ENCODE measurements at places on chromosomes 11 and 22.
A peak's percentile ranks its signal among the peaks of the same experiment; 100 is the strongest.

DNA sequence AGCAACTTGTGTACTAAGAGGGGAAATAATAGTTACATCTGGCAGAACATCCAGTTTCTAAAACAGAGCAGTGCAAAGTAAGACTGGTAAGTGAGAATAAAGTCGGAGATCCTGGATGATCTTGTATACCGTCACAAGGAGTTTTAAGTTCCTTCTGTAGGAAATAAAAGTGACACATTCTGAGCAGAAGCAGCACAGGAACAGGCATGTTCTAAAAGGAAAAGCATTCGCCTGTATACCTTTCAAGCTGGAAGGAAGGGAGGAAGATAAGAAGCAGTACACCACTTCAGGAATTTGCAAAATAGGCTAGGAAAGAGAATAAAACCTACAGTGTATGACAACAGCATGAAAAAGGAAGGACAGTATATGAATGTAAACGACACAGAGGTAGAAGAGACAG, 106.2 kb upstream of the TP53AIP1 start:
- H3K4me1 ChIP-seq = no peaks in the 10 kb centered on the region
- no peak for DNase-seq
- H3K27ac ChIP-seq = no peak overlapping the region
- no peaks in the 10 kb centered on the region for H3K36me3 ChIP-seq
- peaks cover 26% of the 10 kb centered on the region for H3K27me3 ChIP-seq
- H3K4me3 ChIP-seq = no peak overlapping the region

- H3K27me3 ChIP-seq = peaks cover 51% of the 10 kb centered on the region
- H3K27ac ChIP-seq = no peak overlapping the region
- no peak overlapping the region for H3K4me3 ChIP-seq
- DNase-seq = no peak
These were observed 257.1 kb downstream of the BUD13 start for GRCh38 chr11:116515664-116516184.

- DNase-seq = no peak
- no peaks in the 10 kb centered on the region for H3K36me3 ChIP-seq
- H3K4me3 ChIP-seq = no peak overlapping the region
- no peaks in the 10 kb centered on the region for H3K27me3 ChIP-seq
- H3K27ac ChIP-seq = no peak overlapping the region
- H3K4me1 ChIP-seq = no peaks in the 10 kb centered on the region
These were observed 7.3 kb upstream of the AMBRA1 start for GRCh38 chr11:46601129-46601528.

- H3K27me3 ChIP-seq = no peaks in the 10 kb centered on the region
- peaks cover 42% of the 10 kb centered on the region for H3K36me3 ChIP-seq
- H3K27ac ChIP-seq = peak overlapping the region; percentile 90
- DNase-seq = no peak
- H3K4me1 ChIP-seq = peaks cover 44% of the 10 kb centered on the region
These were observed 109.9 kb downstream of the MICAL2 start for GRCh38 chr11:12220305-12220704.

- peak within 1 kb of the TSS; percentile 19 for H3K4me3 ChIP-seq
- no peak for DNase-seq
- H3K27me3 ChIP-seq = peaks cover 48% of the 10 kb centered on the region
- H3K4me1 ChIP-seq = peaks cover 16% of the 10 kb centered on the region
- H3K36me3 ChIP-seq = peaks cover 4% of the 10 kb centered on the region
These were observed at the start of gene C1QTNF5 for GRCh38 chr11:119340335-119341221. Gene C1QTNF5, minus strand, starts transcription at chr11:119340883. Its CDS starts 486 bp downstream, at chr11:119340397.

DNA sequence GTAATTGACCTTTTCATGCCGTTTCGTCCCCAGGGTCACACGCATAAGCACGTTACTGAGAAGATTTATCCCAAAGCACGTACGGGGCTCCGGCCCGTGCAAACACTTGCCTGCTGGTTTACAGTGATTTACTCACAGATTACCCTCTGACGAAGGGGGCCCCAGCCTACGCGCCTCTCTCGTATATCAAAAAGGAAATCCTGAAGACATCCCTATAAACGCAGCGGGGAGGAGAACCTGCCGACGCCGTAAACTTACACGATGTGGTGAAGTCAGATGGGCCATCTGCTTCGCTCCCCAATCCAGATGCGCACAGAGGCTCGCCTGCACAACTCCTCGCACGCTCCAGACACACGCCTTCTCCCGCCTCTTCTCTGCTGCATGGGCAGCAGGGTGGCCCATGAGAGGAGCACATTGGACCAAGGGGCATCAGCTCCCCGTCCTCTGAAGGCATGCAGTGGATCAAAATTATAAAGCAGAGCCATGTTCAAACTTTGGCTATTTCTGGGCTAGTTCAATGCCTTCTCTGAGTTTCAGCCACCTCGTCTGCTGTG, 123.6 kb downstream of the MN1 start:
- H3K4me3 ChIP-seq = no peak overlapping the region
- no peak overlapping the region for H3K27ac ChIP-seq
- DNase-seq = no peak
- no peaks in the 10 kb centered on the region for H3K4me1 ChIP-seq
- peaks cover 3% of the 10 kb centered on the region for H3K36me3 ChIP-seq
- peaks cover 56% of the 10 kb centered on the region for H3K27me3 ChIP-seq

DNA sequence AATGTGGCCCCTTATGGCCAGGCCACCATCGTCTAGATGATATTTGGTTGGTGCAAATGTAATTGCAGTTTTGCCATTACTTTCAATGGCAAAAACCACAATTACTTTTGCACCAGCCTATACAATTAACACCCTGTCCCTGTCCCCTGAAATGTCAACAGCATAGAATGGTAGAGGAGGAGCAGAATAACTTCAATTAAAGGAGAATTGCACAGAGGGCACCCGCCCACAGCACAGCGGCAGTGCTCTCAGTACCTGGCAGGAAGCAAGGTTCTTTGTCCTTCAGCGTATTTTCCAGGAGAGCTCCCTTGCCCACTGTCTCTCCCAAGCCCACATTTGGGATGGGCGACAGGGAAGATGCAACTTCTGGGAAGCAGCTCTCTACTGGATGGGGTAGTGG, 115.3 kb downstream of the TRIM29 start:
- no peaks in the 10 kb centered on the region for H3K4me1 ChIP-seq
- DNase-seq = no peak
- no peaks in the 10 kb centered on the region for H3K36me3 ChIP-seq
- H3K27me3 ChIP-seq = peaks cover 26% of the 10 kb centered on the region
- no peak overlapping the region for H3K4me3 ChIP-seq
- H3K27ac ChIP-seq = no peak overlapping the region

DNA sequence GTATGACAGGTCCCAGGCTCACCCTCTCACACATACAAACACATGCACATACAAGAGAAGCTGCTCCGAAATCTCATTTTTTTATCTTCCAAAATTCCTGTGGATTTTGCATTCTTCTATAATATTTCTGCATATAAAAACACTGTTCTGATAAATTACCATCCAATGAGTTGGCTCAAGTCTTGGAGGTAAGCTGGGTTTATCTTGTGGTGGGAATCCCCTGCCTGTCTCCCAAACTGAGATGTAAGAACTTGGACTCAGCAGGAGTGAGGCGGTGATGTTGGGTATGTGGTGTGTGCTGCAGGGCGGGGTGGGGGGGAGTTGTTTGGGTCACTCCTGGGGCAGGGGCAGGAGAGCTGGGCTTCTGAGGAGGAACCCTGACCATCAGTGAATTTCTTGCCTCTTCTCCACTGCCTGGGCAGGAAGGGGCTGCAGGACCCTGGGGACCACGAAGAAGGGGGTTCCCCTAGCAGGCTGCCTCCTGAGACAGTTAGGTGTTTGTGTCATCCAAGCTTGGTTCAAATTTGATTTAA, 6.8 kb upstream of the P2RY6 start:
- no peak overlapping the region for H3K4me3 ChIP-seq
- no peaks in the 10 kb centered on the region for H3K4me1 ChIP-seq
- H3K27me3 ChIP-seq = peaks cover 31% of the 10 kb centered on the region
- no peaks in the 10 kb centered on the region for H3K36me3 ChIP-seq

DNA sequence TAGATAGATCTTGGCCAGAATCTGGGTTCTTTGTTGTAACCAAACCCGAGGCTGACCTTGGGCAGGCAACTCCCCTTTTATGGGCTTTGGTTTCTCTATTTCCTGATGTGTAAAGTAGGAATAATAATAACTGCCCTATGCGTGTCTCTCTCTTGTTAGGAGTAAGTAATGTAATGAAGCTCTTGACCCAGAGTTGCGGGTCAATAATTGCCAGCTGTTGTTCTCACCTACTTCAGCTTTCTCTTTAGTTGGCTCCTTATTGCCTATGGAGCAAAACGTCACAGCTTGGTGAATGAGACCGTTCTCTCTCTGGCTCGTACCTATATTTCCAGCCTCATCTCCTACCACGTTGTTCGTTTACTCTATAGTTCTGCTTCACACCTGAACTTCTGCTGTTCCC, 56.6 kb upstream of the KIRREL3 start:
- H3K36me3 ChIP-seq = peaks cover 3% of the 10 kb centered on the region
- DNase-seq = no peak
- H3K4me3 ChIP-seq = no peak overlapping the region
- no peaks in the 10 kb centered on the region for H3K4me1 ChIP-seq
- no peak overlapping the region for H3K27ac ChIP-seq
- H3K27me3 ChIP-seq = no peaks in the 10 kb centered on the region

- H3K4me3 ChIP-seq = no peak overlapping the region
- H3K27ac ChIP-seq = no peak overlapping the region
- DNase-seq = no peak
- H3K27me3 ChIP-seq = no peaks in the 10 kb centered on the region
- peaks cover 34% of the 10 kb centered on the region for H3K36me3 ChIP-seq
These were observed 44.5 kb downstream of the TRAF6 start for GRCh38 chr11:36465449-36466163.

- H3K4me1 ChIP-seq = peaks cover 6% of the 10 kb centered on the region
- H3K27me3 ChIP-seq = no peaks in the 10 kb centered on the region
- H3K27ac ChIP-seq = no peak overlapping the region
- H3K4me3 ChIP-seq = no peak overlapping the region
- no peaks in the 10 kb centered on the region for H3K36me3 ChIP-seq
These were observed 26.8 kb downstream of the WBP2NL start for GRCh38 chr22:42025421-42025820.

- H3K4me1 ChIP-seq = peaks cover 8% of the 10 kb centered on the region
- no peak for DNase-seq
- no peak overlapping the region for H3K4me3 ChIP-seq
- peaks cover 33% of the 10 kb centered on the region for H3K27me3 ChIP-seq
These were observed 2.3 kb upstream of the ACR start for GRCh38 chr22:50735739-50736030.

- peak overlapping the region; percentile 70 for H3K4me3 ChIP-seq
- DNase-seq = peak; percentile 53
- no peaks in the 10 kb centered on the region for H3K27me3 ChIP-seq
- peak overlapping the region; percentile 94 for H3K27ac ChIP-seq
- peaks cover 66% of the 10 kb centered on the region for H3K4me1 ChIP-seq
- H3K36me3 ChIP-seq = peaks cover 39% of the 10 kb centered on the region
These were observed 36.9 kb downstream of the PTPRJ start for GRCh38 chr11:48017105-48017830.

DNA sequence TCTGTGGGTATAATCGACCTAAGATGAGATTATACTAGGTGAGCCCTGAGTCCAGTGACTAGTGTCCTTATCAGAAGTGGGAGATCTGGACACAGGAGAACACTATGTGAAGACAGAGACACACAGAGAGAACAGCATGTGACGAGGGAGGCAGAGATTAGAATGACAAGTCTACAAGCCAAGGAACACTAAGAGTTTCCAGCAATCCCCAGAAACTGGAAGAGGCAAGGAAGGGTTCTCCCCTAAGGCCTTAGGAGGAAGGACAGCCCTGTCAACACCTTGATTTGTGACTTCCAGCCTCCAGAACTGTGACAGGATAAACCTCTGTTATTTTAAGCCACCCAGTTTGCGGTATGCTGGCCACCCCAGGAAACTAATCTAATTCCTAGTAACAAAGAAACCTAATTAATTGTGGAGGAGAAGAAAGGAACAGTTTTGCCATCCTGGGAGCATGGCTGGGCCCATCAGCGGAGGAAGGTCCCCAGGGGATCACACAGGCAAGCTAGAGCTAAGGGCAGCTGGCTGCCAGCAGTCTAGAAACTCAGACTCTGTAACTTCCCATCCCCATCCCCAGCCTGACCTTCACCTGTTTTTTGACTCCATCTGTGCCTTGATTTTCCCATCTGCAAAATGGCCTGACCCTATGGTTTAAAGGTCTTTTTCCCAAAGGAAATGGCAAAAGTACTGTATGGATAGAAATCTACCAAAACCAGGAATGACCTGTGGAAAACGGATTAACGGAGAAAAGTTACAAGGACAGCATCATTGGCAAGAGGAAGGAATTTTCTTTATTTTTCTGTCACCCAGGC, 10.3 kb upstream of the THOC5 start:
- peaks cover 22% of the 10 kb centered on the region for H3K36me3 ChIP-seq
- H3K27ac ChIP-seq = peak overlapping the region; percentile 47
- no peaks in the 10 kb centered on the region for H3K27me3 ChIP-seq
- H3K4me1 ChIP-seq = peaks cover 3% of the 10 kb centered on the region
- no peak for DNase-seq

DNA sequence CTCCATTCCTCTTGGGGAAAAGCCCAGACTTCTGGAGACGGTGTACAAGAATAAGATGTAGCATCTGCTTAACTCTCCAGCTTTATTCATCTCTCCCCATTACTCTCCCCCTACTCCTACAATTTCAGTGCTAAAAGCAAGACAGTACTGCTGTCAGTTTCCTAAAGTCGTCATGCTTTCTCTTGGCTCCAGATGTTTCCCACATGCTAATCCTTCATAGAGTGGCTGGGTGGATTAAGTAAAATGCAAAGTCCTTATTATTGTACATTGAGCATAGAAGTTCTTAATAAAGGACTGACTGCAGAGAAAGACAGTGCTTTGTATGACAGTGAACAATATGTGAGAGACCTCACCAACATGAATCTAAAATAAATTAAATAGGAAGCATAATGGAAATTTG, 142.2 kb upstream of the UBASH3B start:
- H3K27ac ChIP-seq = no peak overlapping the region
- no peak overlapping the region for H3K4me3 ChIP-seq
- no peaks in the 10 kb centered on the region for H3K27me3 ChIP-seq
- DNase-seq = no peak

DNA sequence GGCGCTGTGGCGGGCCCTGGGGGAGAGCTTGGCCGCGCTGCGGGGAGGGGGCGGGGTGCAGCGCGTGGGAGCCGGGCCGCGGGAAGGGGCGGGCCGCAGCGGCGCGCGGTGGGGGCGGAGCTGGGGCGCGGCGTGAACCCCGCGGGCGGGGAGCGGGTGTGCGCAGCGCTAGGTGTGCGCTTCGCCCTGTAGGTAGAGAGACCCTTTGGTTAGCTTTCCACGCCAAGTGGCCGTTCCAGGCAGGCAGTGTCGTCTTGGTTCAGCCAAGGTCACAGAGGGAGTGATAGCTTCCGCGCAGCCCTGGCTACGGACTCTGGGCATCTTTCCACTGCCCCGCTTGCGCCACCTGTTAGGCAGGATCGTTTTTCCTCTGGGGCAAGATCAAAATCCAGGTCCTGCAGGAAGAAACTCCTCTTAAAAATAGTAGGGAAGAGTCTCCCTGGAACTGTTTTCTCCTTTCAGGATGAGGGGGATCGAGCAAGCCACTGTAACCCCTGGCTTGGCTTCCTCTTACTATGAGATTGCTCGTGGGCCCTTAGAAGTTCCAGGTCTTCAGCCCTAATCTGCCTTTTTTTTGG, 434 bp downstream of the BANF1 start:
- peaks cover 24% of the 10 kb centered on the region for H3K4me1 ChIP-seq
- peaks cover 45% of the 10 kb centered on the region for H3K36me3 ChIP-seq
- H3K27me3 ChIP-seq = no peaks in the 10 kb centered on the region
- no peak for DNase-seq
- H3K27ac ChIP-seq = peak overlapping the region; percentile 97
- peak overlapping the region; percentile 97 for H3K4me3 ChIP-seq
